Thoracic aorta (tissue), 2 donors: ENCODE measurements at places on chromosomes 11 and 22. TPM values are rescaled to one million over a fixed set of nuclear protein-coding genes. Genes with fewer than 3 reads are reported as not detected.

- DNase-seq: no peak
- H3K27ac ChIP-seq: no peak overlapping the region
- no peaks in the 10 kb centered on the region for H3K27me3 ChIP-seq
Measured at GRCh38 chr22:38989466-38989865, 7.3 kb downstream of the APOBEC3B start.

DNA sequence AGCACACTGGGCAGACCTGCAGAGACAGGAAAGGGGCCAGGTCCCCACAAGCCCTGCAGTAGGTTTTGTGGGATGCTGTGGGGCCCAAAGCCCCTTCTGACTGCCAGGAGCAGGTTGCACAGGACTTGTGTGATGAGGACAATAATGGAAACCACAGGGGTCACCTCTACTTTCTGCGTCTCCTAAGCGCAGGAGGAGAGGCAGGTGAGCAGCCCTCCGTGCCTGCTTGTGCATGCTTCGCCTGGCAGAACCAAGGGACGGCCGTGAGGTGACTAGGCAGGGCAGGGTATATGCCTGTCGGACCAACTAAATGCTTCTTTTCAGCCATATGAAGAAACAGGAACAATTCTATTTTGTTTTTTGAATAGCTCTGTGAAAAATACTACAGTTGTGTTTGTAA lies 77.9 kb upstream of the PITPNB start:
- H3K27ac ChIP-seq: no peak overlapping the region
- H3K36me3 ChIP-seq: peaks cover 13% of the 10 kb centered on the region
- H3K4me1 ChIP-seq: no peaks in the 10 kb centered on the region
- H3K27me3 ChIP-seq: no peaks in the 10 kb centered on the region

Gene OR4A16
- total RNA-seq: not detected

GRCh38 chr11:40179541-40179940 lies 1279.9 kb downstream of the LRRC4C start:
- H3K4me1 ChIP-seq: no peaks in the 10 kb centered on the region
- H3K36me3 ChIP-seq: no peaks in the 10 kb centered on the region
- H3K4me3 ChIP-seq: no peak overlapping the region
- H3K27me3 ChIP-seq: no peaks in the 10 kb centered on the region
- no peak overlapping the region for H3K27ac ChIP-seq
- DNase-seq: no peak

DNA sequence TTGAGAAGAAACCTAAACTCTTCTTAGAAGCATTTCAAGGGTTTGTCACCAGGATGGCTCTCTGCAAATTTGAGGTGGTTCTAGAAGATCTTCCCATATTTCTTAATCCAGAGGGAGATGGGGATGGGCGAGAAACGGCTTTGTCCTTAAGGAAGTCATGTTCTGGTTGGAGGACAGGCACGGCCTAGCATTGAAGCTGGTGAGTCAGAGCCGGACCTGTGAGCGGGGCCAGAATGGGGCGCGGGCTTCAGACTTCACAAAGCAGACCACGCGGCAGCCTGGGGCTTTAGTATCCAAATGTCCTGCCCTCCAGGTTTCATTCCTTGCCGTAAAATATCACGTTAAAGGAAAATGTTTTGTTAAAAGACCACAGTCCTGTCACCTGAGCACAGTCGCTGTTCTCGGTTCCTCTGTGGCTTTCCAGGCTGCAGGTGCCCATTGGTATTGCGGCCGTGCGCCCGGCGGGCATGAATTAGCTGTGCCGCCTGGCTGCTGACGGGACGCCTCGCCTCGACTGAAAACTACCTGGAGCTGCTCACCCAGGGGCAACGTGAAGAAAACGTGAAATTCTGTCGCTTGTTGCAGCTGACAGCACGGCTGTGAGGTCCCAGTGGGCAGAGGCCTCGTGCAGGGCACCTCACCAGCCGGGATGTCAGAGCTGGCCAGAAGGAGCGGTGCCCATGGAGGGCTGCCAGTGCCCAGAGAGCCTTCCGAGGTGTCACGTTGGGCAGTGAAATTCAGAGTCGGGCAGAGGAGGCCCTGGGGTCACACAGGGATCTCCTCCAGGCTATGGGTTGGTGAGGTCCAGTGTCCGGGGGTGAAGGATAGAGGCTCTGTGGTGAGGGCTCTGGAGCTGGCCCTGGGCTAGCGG lies 59.0 kb downstream of the LRP5 start:
- H3K4me1 ChIP-seq: peaks cover 58% of the 10 kb centered on the region
- H3K4me3 ChIP-seq: no peak overlapping the region
- peaks cover 8% of the 10 kb centered on the region for H3K36me3 ChIP-seq
- H3K27me3 ChIP-seq: no peaks in the 10 kb centered on the region
- H3K27ac ChIP-seq: peak overlapping the region; percentile 97

Gene MS4A7
- total RNA-seq: 41.8 TPM

DNA sequence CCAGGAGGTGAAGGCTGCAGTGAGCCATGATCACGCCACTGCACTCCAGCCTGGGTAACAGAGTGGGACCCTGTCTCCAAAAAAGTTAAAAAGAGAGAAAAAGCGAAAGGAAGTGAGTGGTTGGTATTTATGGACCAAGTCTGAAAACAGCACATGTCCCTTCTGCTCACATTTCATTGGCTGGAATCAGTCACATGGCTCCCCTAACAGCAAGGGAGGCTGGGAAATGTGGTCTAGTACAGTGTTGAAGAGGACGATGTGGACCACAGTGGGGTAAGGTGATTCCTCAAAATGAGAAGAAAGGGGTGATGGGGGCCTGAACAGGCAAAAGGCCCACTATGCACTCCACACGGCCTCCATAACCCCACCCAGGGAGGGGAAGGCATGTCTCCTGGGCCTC lies 32.5 kb upstream of the SMTN start:
- H3K27me3 ChIP-seq: no peaks in the 10 kb centered on the region
- H3K4me1 ChIP-seq: peaks cover 41% of the 10 kb centered on the region
- H3K36me3 ChIP-seq: no peaks in the 10 kb centered on the region
- no peak overlapping the region for H3K27ac ChIP-seq
- DNase-seq: no peak

Gene ABTB2
- 31.0 TPM for total RNA-seq

DNA sequence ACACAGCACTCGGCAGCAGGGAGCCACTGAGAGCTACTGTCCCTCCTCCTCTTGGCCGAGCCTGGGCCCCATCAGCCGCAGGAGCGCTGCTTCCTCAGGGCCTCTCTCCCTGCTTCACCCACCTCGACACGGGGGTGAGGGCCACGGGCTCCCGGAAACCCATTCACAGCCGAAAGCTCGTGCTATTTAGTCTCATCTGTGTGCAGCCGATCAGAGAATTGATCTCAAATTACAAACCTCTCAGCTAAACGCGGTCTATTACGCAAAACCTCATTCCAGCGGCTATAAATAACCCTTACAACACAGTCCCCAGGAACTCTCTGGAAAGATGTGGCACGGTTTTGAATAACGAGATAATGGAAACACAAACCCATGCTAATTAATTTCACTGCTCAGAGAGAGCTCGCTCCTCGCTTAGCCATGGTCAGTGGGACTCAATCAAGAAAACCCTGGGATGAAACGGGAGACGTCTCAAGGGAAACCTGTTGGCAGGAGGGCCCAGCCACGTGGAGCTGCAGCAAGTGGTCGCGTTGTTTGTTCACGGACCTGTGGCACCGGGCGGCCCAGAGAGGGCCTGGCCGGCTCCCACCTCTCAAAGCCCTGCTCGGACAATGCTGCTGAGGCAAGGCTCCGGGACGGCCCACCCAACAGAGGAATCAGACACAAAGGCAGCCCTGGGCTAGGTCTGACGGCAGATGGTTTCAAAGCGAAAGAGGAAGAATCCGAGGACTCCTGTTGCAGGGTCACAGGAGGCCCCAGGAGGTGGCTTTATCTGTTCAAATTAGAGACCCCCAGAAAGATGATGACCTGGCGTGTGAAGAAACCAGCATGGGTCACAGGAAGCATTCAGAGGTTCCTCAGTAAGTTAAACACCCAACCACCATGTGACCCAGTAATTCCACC lies 210.5 kb downstream of the CTTN start:
- no peak for DNase-seq
- no peaks in the 10 kb centered on the region for H3K4me1 ChIP-seq
- H3K4me3 ChIP-seq: no peak overlapping the region

DNA sequence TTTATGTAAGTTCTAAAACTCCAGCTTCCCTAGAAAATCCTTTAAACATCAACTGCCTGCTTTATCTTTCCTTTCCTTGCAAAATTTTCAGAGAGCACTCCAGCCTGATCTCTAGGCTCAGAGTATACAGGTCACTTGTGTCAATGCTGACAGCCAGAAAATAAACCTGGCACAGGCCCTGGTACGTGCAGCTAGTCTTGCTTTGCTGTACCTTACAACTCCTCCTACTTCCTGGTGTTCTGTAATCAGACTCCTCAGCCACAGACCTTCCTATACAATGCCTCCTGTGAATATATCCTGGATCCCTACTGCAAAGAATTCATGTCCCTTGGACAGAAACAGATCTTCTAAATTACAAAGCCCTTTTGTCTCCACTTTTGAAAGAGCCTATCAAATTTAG lies 24.2 kb upstream of the TMEM123 start:
- no peak for DNase-seq
- H3K27ac ChIP-seq: no peak overlapping the region
- H3K4me3 ChIP-seq: no peak overlapping the region
- H3K4me1 ChIP-seq: no peaks in the 10 kb centered on the region

- H3K36me3 ChIP-seq: no peaks in the 10 kb centered on the region
- H3K4me3 ChIP-seq: peak overlapping the region; percentile 77
- H3K4me1 ChIP-seq: peaks cover 47% of the 10 kb centered on the region
Measured at GRCh38 chr11:11843211-11843621, 1.4 kb downstream of the USP47 start.

Gene JAM3
- total RNA-seq: 110 TPM

- no peaks in the 10 kb centered on the region for H3K36me3 ChIP-seq
- H3K4me3 ChIP-seq: no peak overlapping the region
- H3K4me1 ChIP-seq: peaks cover 4% of the 10 kb centered on the region
- no peak overlapping the region for H3K27ac ChIP-seq
Measured at GRCh38 chr11:35335226-35335625, 84.1 kb downstream of the SLC1A2 start.
